ENCODE measurements at places on chromosomes 11 and 22.

DNA sequence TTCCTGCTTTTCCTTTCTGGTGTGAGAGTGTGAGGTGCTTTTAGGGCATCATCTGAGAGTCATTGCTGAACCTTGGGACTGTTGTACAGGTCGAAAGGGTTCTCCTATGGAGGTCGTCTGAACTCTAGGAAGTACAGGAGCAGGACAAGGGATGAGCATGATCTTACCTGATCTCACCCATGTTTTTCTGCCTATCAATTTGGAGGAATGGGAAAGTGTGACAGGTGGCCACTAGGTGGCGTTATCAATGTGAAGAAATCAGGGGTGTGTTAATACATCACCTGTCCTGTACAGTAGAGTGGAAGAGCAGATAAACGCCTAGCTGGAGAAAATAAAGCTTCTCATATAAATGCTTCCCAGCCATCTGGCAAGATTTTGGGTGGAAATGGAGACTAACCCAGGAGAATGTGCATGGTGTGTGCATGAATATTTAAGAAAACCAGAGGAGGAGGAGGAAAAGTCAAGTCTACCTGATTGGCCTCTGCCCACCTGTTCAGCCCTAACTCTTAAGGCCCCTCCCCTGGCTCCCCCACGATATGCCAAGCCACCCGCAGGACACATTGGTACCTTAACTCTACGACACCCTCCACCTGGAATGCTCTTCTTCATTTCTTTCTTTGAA is 72.0 kb upstream of the NARS2 start:
- DNase-seq = no peak

DNA sequence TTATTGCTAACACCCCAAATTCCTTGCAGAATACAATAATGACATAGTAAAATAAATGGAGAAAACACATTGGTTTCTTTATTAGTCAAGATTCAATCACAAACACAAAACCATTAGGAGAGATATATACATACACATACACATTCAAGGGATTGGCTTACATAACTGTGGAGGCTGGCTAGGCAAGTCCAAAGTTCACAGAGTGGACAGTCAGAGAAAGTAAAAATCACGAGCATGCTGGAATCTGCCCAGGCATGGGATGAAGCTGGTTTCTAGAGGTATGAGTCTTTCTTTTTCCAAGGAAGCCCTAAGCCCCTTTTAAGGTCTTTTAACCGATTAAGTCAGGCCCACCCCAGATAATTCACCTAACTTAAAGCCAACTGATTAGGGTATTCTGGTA is 13.6 kb upstream of the OR56B1 start:
- DNase-seq = no peak

- DNase-seq = no peak
Observed at GRCh38 chr11:126159719-126160344, 51.6 kb downstream of the RPUSD4 start.

DNA sequence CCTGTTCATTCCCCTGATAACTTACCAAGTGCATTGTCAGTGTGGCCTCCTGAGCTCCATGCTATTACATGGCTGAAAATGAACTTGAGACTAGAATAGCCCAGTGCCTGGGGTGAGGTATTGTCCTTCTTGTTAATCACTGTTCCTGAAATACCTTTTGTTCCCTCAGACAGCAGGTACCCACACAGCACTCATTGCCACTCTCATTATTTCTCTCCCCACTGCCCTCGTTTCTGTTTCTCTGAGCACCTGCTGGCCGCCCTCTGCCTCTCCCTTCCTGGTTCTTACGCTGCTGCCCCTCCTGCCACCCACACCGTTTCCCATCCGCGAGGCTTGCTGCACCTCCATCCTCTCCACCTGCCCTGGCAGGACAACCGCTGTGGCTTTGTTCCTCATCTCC is 36.9 kb upstream of the RAB1B start:
- no peak for DNase-seq

DNA sequence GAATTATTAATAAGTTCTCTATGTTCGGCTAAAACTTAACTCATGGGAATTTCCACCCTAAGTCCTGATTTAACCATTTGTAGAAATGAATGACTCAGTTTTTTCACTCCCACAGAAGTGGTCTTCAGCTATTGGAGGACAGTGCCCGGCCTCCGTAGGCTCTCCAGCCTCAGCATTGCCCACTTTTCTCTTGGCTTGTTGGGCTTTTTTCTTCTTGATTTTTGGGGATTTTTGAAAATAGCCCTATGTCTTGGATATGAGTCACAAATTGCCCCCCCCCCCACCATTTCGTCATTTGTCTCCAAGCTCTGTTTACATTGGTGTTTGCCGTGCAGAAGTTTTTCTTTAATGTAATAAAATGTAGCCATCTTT is 66.7 kb downstream of the PACS1 start:
- DNase-seq = no peak
